ENCODE measurements at places on chromosomes 1 and 21.

GRCh38 chr1:9246841-9247785 is 12.5 kb downstream of the H6PD start:
- no peak for DNase-seq

DNA sequence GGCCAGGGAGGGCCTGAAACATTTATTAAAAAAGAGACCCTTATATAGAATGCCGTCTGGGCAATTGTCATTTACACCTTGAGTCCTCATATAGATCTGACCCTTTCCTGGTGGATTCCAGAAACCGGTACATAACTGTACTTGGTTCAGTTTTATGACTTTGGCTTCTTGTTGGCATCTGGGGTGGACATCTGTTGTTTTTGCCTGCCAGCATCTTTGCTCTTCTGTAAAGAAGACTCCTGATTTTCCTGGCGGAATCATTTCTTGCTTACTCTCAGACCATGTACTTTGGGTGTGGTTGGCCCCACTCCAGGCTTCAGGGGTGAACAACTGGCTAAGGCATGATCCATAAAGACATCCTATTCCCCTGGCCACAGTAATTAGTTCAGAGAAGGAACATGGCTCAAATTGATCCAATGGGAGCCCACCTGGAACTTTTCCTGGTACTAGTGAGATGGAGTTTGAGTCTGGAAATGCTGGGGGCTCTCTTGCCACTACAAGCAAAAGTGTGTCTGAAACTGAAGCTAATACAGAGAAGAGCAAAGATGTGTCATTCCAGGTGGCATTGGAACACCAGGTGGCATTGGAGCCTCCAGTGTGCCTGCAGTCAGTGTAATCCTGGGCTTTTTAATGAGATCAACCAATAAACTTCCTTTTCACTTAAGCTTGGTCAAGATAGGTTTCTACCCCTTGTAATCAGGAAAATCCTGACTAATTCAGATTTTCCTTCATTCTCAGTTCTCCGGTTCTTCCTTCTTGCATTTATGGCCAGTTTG is 332.5 kb upstream of the CAMK1G start:
- DNase-seq: no peak

DNA sequence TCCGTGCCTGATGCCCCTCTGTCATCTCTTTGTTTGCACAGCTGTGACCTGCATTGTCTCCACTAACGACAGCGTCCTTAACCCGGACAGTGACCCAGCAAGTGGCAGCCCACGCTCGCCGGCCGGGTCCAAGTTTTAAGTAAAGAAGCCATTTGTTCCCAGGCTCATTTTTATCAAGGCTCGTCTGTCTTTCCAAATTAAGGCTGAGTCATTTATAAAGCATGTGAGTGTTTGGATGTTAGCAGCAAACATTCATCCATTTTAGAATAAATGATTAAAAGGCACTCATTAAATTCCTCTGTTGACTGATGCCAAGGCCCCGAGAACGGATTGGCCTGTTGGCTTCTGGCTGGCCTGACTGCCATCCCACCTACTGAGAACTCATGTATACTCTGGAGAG is 514.5 kb downstream of the NPHP4 start:
- DNase-seq: no peak

- DNase-seq: no peak
Observed at GRCh38 chr1:114302821-114303220, 149.2 kb upstream of the SYT6 start.

DNA sequence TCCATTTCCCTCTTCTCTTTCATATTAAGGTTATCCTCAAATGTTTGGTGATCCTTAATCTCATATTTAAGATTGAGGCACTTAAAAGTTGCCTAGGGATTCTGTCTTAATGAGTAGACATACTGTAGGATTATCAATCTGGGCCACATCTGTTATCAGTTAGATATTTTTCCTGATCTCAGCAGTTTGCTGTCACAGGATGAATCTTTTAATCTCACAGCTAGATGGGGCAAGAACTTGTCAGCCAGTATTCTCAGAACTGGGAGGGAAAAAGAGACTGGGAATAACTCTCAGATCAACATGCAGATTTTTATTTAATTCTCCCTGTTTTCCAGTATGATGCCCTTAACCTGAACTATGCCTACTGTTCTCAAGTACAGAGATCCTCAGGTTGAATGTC is 14.0 kb downstream of the ZNF644 start:
- DNase-seq: no peak

DNA sequence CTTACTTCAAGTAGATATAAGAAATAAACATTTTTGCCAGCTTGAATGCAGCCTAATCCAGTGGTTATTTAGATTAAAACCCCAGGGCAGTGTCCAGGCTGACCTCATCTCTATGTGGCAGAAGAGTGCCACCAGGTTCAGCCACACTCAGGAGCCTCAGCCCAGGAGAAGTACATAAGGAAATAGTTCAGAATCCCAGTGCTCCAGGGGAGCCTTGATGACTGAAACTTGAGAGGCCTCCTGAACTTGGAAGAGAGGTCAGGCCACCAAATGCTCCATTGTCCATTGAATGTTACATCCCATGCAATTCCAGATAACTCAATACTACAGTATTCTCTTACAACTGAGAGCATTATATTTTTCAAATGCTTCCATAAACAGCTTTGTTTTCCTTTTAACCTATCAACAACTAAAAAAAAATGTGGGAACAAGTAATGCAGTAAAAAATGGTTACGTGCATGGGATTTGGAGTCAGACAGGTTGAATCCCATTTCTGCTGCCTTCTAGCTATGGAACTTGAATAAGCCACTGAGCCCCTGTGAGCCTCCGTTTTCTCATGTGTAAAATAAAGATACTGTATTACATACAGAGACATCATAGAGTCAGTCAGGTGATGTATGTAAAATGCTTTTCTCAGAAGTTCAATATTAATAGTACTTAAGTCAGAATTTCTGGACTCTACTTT is 248.0 kb downstream of the PLPP3 start:
- DNase-seq: no peak

DNA sequence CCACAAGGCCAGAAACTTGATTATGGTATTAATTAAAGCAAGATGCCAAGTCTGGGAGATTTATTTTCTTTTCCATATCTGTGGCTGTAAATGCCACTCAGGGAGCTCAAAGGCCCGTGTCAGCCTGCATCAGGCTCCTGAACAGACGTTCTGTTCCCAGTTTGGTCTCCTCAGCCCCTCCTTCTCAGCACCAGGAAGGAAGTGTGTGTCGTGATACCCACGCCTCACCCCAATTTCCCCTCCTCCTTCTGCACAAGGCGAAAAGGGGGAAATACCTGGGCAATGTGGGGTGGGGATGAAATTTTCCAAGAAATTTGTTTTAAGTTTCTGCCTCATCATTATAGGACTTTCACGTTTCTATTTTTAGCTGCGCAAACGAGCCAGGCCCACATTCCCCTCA is 112.0 kb downstream of the SYF2 start:
- DNase-seq: no peak

- DNase-seq: no peak
Observed at GRCh38 chr1:19665496-19666465, 1.1 kb downstream of the HTR6 start.

- no peak for DNase-seq
Observed at GRCh38 chr1:93708734-93709481, 27.3 kb upstream of the BCAR3 start.

- no peak for DNase-seq
Observed at GRCh38 chr1:89356658-89357400, 7.0 kb upstream of the GBP6 start.

- no peak for DNase-seq
Observed at GRCh38 chr1:183879494-183879893, 74.6 kb downstream of the RGL1 start.

DNA sequence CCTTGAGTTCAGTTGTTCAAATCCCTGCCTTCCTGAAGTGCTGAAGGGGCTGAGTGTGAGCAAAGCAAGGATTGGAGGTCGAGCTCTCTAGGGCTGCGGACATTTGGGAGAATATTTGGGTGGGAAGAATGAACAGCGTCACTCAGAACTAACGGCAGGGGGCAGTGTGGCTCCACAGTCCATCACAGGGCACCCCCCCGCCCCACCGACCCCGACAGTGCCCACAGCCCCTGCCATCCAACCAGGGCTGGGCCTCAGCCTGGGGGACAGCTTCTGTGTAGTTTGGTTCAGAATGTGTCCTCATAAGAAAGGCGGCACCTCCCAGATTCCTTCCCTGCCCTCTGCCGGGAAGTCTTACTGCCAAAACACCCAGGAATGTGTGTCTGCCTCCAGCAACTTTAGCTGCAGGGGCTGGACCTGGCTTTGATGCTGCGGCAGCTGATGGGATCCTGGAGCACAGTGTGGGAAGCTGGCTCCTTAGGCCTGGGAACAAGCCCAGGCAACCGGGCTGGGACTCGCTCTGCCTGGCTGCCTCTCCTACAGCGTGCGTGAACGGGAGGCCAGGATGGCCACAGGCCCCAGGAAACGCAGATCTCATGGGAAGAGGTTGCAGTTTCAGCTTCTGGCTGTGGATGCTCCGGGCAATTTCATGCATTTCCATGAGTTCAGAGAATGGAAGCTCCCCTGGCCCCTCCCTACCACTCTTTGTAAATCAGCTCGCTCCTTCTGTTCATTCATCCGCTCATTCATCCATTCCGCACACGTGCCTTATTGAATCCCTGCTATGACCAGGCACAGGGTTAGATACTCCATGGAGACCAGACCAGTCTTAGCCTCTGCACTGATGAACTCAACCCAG is 104.9 kb upstream of the TMPRSS2 start:
- peak; percentile 10 for DNase-seq

- peak; percentile 2 for DNase-seq
Observed at GRCh38 chr1:98045211-98045766, 124.5 kb upstream of the DPYD start.

- DNase-seq: no peak
Observed at GRCh38 chr1:170692866-170693575, 29.1 kb downstream of the PRRX1 start.

All from stimulated activated CD4-positive, alpha-beta T cell treated with anti-CD3 and anti-CD28 coated beads, Interleukin-1b, Interleukin-23, amount 100 ng/mL, for 48 hours (primary cell).